ENCODE measurements at places on chromosomes 12 and 14.

DNA sequence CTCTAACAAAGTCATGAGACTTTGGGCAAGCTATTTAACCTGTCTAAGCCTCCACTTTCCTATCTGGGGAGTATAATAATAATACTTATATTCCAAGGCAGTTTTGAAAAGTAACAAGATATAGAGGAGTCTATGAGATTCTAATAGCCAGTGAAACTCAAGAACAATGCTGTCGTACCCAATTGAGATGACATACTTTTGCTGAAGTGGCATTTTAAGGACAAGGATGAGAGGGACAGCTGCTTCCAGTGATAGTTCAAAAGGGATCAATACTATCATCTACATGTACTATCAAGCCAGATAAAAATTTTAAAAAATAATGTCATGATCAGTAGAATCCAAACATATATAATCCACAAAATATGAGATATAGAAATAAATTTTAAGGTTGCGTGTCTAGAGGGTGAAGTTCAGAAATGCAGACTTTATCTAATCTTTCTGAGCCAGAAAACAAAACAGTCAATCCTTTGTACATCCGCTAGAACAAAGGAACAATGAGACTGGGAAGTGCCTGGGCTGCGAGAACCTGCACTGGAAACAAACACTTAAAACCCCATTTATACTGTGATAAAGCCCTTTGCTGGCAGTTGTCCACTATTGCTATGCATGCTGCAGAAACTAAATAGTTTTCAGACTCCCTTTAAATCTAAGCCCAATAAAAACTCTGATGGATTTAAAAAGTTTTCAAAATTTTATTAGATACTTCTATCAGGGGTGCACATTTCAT is 38.6 kb downstream of the PTPRB start:
- DNase-seq, result no peak

DNA sequence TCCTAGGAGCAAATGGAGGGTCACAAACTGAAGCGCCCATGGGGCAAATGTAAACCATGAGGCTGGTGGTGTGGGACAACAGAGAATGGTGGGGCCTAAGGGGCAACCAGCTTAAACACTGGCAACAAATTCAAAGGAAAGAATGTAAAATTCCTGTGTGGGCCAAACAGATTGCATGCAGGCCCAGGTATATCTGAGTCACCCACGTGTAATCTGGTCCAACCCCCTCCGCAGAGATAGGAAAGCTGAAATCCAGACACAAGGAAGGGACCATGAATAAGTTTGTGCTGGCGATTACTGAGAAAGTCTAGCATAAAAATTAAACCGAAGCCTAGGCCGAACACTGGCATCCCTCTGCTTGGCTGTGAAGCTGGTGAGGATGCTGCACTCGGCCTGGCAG is 71.6 kb downstream of the ITPK1 start:
- DNase-seq, result no peak

DNA sequence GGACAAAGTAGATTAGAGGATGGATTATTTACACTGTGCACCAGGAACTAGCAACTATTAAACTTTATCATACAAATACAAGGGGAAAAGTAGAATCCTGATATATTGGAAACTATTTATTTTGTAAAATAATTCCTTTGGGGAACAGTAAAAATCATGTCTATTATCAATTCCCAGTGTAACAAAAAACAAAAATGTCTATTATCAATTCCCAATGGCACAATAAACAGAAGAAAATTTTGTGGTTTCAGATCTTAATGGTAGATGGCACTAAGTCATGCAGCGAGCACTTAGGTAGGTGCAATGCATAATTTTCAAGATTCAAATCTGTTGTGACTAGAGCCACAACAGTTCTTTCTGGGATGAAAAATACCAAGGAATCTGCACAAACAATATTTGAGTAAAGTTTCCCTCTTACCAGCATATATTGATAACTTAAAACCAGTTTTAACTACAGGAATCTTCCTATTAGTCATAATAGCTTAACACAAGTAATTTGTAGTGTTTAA is 13.7 kb downstream of the CFL2 start:
- DNase-seq, result no peak

DNA sequence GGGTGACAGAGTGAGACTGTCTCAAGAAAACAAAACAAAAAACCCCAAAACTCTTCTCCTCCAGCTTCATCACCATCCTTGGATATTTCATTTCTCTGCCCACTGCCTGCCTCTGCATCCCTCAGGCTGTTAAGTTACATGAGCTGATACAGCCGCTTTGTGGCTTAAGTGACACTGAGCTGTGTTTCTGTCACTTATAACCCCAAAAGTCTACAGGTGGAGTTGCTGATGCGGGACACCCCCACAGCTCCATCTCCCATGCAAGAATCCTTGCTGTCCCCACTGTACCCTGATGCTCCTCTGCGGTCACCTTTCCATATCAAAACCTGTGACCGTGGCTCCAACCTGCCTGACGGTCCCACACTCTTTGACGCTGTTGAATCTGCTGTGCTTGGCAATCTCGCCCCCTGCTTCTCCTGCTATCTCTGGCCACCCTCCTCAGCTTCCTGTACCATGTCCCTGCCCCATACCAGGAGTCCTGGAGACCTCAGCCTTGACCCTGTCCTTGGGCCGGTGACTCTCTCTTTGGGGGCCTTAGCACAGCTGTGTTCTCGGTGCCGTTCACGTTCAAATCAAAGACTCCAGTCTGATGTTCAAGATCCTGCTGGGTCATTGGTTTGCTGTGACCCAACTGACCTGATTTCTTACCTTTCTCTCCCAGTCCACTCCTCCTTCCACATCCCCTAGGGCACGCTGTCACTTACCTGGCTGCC is 20.3 kb downstream of the HVCN1 start:
- no peak for DNase-seq

GRCh38 chr12:62963486-62964041 is 28.6 kb upstream of the PPM1H start:
- DNase-seq, result no peak

- DNase-seq, result no peak
These were observed 245.9 kb downstream of the ADAMTS20 start for GRCh38 chr12:43306066-43306465.

DNA sequence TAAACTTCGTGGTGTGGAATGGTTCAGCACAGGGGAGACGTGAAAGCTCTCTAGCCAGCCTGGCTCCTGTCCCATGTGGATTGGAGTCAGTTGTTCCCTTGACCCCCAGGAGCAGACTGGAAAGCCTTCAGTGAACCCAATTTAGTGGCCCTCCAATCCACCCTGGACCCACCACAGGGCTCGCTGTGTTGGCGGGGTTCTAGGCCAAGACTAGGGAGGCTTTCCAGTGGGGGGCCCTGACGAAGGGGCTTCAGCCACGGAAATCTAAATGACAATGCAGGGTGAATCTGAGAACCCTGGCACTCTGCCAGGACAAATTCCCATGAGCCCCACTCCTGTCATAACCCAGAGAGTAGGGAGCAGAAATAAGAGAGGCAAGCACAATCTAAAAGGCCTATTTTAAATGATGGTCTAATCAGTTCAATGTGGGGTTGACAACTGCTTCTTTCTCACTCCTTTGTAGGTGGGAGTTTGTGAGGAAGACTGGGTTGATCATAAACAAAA is 110.8 kb downstream of the SLC35F4 start:
- DNase-seq, result no peak

DNA sequence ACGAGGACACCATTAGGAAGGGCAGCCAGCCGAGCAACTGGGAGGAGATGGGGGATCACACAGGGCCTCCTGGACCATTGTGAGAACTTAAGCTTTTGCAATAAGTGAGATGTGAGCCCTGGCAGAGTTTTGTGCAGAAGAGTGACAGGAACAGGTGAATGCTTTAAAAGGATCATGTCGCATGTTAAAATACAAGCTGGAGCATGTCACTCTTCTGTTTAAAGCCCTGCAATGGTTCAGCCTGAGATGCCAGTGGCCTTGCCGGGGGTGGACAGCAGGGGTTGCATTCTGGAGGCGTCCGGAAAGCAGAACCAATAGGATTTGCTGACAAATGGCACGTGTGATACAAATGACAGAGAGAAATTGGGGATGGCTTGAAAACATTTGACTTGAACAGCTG is 137.5 kb upstream of the RFLNA start:
- DNase-seq, result no peak

DNA sequence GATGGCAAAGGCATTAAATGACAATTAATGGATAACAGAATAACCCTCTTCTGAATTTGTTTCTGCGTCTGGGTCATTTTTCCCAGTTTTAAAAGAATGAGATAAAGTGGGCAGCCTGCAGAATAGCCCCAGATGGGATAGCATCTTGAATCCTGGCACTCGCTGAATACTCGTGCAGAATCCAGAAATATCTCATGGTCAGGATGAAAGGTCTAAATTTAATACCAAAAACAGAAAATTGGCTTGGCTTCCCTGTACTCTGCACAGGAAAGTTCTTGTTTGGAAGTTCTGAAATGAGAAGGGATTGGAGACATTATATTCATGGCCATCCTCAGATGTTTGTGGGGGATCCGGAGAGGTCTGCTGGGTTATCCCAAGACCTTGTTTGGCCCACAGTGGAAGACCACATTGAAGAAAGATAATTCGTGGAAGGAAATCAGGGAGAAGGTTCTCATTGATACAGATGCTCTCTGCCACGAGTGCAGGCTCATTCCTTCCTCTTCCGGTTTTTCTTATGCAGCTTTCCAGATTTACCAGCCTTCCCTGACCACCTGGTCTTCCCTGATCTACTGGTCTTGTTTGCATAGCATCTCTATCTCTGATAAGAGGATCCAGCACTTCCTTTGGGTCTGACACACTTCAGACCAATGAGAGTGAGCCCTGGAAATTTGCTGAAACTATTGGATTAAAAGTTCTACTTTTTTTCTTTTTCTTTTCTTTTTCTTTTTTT is 6.0 kb upstream of the IFT81 start:
- DNase-seq, result no peak

GRCh38 chr14:66359500-66359899 is 126.7 kb upstream of the CCDC196 start:
- DNase-seq, result peak; percentile 7

DNA sequence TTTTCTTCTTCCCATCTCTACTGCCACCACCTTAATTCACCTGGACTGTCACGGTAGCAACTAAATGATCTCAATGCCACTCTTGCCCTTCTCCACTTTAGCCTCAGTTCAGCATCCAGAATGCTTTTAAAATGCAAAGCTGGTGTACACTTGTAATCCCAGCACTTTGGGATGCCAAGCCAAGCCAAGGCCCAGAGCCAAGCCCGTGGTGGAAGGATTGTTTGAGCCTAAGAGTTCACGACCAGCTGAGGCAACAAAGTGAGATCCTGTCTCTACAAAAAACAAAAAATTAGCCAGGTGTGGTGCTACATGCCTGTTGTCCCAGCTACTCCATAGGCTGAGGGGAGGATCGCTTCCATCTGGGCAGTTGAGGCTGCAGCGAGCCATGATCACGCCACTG is 5.9 kb downstream of the CIPC start:
- DNase-seq, result no peak

DNA sequence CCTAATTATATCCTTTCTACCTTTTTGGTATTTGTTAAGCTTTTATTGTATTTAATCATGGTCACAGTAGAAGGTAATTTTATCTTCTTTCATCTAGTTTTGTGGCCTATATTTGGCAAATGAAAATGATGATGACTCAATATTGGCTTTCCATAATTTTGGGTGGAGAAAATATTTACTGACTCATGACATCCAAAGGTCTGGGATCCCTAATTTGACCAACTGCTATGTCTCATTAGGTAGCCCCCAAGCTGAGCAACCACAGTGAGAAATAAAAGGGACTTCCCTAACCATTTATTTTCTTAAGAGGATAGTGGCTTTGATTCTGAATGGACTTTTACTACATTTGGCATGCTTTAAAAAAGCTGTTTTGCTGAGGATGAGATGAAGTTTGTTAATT is 289.5 kb downstream of the RMST start:
- DNase-seq, result no peak

GRCh38 chr12:15669256-15669948 is 119.8 kb downstream of the EPS8 start:
- no peak for DNase-seq

DNA sequence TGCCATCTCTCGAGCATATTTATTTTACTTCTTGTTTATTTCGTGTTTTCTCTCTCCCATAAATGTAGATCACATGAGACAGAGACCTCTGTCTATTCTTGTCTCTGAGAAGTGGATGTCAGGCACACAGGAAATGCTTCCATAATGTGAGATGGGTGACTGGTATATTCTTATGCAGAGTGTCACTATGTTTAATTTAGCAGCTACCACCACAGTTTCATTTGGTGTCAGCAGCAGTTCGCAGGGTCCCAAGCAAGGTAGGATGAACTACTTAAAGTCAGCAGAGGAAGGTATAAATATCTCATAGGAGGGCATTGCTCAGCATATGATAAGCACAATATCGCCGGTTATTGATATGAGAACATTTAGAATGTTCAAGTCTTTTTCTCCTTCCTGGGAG is 180.9 kb upstream of the CNTN1 start:
- DNase-seq, result no peak

DNA sequence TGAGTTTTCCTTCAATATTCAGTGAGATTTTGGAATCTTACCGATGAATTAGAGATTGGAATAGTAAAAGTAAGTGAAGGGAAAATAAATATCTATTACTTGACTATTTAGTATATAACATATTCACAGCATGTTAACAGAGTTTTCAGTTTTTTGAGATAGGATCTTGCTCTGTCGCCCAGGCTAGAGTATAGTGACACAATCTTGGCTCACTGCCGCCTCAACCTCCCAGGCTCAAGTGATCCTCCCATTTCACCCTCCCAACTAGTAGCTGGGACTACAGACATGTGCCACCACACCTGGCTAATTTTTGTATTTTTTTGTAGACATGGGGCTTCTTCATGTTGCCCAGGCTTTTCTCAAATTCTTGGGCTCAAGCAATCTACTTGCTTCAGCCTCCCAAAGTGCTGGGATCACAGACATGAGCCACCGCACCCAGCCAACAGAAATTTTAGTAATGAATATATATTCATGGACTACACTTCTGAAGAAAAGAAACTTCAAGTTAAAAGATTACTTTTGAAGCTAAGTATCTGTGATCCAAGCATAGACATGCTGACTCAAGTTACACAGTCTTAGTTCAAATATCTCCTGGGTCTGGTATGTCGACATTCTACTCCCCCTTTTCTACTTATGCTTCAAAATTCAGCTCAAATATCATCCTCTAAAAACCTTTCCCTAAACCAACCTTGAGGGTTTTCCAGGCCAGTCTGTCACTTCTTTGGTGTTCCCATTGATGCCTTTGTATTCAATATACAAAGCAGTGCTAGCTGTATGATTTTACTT is 13.8 kb downstream of the UBE2N start:
- DNase-seq, result no peak

GRCh38 chr12:47837190-47838171 is 17.8 kb upstream of the HDAC7 start:
- peak; percentile 73 for DNase-seq

- no peak for DNase-seq
These were observed 5.9 kb upstream of the ORAI1 start for GRCh38 chr12:121620333-121620891.

- no peak for DNase-seq
These were observed at the start of gene PRIMA1 for GRCh38 chr14:93788293-93788542. PRIMA1 (minus strand) TSS chr14:93788485; CDS start chr14:93787718, 767 bp downstream.
